ENCODE measurements at places on chromosomes 11 and 22.

GRCh38 chr22:50173311-50173982, 2.9 kb downstream of the PANX2 start:
- DNase-seq: no peak

DNA sequence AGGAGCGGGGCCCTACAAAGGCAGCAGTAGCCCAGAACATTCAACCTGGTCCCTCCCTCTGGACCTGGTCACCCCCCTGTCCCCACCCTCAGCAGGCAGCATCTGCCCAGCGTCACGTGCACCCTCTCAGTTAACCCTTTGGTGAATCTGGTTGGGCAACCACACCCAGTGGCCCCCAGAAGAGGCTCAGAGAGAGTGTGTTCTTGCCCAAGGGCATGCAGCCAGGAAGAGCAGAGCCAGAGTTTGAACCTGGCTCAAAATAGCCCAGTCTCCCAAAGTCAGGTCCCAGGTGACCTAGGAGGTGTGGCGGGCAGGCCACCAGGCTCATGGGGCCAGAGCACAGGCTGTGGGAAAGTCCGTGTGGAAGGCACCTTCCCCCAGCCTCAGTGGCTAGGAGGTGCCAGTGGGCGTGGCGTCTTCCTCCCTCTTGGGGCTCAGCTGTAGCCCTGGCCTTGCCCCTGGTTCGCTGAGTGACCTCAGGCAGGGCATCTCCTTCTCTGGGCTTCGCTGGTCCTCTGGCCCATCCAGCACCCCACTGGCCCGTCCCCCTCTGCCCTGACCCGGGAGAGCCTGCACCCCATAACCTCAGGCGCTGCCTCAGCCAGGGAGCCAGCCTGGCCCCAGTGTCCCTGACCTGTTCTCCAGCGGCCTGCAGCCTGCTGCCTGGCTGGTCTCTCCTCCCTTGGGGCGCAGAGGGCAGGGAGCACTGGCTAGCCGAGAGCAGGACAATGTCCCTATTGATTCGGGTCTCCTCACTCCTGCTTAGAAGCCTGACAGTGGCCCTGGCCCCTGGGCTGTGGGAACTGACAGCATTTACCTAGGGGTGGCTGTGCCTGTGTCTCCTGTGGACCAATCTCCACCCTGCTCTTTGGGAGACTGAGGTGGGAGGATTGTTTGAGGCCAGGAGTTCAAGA, 7.0 kb downstream of the ALDH3B1 start:
- DNase-seq: no peak

- DNase-seq: no peak
Measured at GRCh38 chr11:64453466-64453865, 94.5 kb downstream of the RPS6KA4 start.

DNA sequence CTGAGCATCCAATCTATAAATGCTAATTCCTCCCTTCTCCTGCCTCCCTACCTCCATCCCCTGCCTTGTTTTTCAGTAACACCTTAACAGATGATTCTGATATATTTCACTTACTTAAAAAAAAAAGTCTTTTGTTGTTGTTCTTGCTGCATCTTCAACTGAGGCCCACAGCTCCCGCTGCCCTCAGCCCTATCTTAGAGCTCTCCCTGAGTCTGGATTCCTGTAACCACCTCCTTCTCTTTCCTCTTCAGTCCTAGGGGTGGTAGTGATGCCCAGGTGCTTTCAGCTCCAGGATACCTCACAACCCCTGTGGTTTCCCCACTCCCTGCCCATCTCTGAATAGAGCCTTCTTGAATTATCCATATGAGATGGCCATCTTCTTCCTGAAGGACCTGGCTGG, 3.7 kb upstream of the KCNE3 start:
- no peak for DNase-seq

DNA sequence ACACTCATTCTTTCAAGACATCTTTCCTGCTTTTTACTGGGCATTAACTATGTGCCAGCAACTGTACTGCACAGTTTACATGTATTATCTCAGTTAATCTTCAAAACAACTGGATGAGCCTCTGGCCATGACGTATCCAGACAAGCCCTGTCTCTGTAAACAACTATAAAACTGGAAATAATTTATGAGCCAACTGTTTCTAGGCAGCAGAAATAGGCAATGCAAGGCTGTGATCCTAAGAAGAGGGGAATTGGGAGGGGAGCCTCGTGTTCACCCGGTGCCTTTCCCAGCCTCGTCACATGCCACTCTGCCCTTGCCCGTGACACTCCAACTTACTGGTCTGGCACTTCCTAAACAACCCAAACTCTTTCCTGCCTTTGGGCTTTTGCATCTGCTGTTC, 82.8 kb downstream of the FBXO7 start:
- DNase-seq: peak; percentile 40

DNA sequence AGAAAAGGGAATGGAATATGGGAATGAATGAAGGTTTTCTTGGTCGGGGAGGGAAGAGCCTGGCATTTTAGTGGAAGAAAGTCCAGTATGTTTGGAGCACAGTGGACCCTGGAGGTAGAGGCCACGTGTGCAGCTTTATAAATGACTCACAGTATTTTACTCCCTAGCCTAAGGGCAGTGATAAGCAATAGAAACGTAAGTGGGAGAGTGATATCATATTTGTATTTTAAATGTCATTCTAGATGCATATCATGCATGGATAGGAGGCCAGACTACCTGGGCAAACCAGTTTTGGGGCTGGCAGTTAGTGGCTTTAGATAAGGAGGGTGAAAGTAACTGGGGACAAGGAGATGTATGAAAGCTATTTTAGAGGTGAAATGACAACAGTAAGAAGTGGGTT, 174.1 kb downstream of the ARHGAP42 start:
- DNase-seq: no peak

DNA sequence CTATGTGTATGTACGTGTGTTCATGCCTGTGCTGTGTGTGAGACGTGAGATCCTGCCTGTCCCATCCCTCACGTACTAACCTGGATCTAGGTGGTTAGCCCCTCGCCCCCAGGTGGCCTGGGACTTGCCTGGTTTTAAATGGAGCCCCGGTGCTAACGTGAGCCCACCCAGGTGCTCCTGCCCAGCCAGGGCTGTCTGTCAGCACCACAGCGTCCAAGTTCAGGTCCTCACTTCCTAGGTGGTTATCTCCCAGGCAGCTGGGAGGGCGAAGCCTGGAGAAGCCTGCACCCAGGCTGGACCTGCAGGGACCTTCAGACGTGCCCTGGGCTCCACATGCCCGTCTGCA, 86.0 kb downstream of the KCNQ1 start:
- no peak for DNase-seq
